ENCODE measurements at places on chromosomes 1 and 21. TPM values are rescaled to one million over a fixed set of nuclear protein-coding genes. Genes with fewer than 3 reads are reported as not detected.

The FMO3 gene
- total RNA-seq: not detected

The TRIM17 gene
- 6.3 TPM for total RNA-seq

The KCNQ4 gene
- total RNA-seq: 0.89 TPM

The CALML6 gene
- total RNA-seq: 0.57 TPM

The CACNA1E gene
- 1.5 TPM for total RNA-seq

The LRRC3 gene
- 10.1 TPM for total RNA-seq

The BNIPL gene
- total RNA-seq: 0.79 TPM

DNA sequence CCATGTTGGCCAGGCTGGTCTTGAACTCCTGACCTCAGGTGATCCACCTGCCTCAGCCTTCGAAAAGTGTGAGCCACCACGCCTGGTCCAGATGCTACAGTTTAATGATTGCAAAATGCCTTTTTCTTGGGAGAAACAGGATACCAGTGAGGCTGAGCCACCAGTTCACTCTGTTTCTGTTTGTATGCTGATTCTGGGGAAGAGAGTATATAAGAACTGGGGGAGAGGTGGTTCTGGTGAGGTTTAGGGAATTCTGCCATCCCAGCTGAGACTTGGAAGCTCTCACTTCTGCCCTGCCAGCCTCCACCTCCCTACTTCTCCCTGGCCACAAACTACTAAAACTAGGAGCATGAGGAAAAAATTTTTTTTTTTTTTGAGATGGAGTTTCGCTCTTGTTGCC lies 8.1 kb upstream of the PMF1 start:
- H3K27ac ChIP-seq: no peak overlapping the region
- H3K36me3 ChIP-seq: no peaks in the 10 kb centered on the region
- no peak for DNase-seq
- no peak overlapping the region for H3K4me3 ChIP-seq
- no peaks in the 10 kb centered on the region for H3K27me3 ChIP-seq
- no peaks in the 10 kb centered on the region for H3K4me1 ChIP-seq

- no peaks in the 10 kb centered on the region for H3K36me3 ChIP-seq
- peaks cover 7% of the 10 kb centered on the region for H3K4me1 ChIP-seq
- DNase-seq: no peak
- no peak overlapping the region for H3K27ac ChIP-seq
- peaks cover 11% of the 10 kb centered on the region for H3K27me3 ChIP-seq
Measured at GRCh38 chr1:10935246-10935645, 77.2 kb upstream of the TARDBP start.

DNA sequence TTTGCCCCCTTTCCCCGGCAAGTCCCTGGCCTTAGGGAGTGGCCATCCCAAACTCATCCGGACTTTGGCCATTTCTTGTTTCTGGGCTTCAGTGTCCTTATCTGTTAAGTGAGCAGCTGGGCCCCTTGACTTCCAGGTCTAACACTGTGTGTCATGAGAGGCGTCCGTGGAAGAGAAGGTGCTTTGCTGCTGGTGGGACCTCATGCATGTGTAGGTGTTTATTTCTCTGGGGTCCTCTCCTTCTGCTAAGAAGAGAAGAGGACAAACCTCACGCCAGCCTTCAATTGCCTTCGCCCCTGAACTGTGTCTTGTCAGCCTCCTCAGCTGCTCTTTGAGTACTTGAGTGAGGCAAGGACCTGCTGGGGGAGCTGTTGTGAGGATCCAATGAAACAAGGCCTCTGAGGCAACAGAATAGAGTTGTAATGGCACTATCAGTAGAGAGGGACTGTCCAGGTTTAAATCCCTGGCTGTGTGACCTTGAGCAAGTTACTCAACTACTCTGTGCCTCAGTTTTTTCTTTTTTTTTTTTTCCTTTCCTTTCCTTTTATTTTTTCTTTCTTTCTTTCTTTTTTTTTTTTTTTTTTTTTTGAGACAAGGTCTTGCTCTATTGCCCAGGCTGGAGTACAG lies 72.5 kb downstream of the RUNX3 start:
- H3K4me1 ChIP-seq: no peaks in the 10 kb centered on the region
- no peak for DNase-seq
- no peaks in the 10 kb centered on the region for H3K27me3 ChIP-seq
- no peak overlapping the region for H3K4me3 ChIP-seq
- H3K36me3 ChIP-seq: no peaks in the 10 kb centered on the region

GRCh38 chr1:171590022-171590421 lies 32.0 kb upstream of the MYOCOS start:
- H3K27me3 ChIP-seq: no peaks in the 10 kb centered on the region
- no peaks in the 10 kb centered on the region for H3K4me1 ChIP-seq
- H3K36me3 ChIP-seq: peaks cover 24% of the 10 kb centered on the region
- DNase-seq: no peak
- H3K27ac ChIP-seq: no peak overlapping the region

DNA sequence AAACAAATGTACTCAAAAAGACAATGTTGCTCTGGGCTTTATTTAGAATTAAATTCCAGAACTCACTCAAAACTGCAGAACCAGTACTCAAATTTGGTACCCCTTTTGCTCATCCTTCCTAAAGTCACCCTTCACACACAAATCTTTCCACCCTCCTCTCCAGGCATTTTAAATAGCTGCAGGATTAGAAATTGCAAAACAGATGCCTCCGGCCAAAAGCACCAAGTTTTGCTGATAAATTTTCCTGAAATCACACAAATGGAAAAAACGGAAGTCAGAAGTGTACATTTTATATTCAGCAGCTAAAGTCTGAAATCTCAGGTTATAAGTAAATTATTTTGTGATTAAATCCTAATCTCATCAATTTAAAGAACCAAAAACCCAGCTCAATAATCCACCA lies 147.0 kb downstream of the NRIP1 start:
- peaks cover 4% of the 10 kb centered on the region for H3K4me1 ChIP-seq
- no peak overlapping the region for H3K4me3 ChIP-seq
- no peaks in the 10 kb centered on the region for H3K36me3 ChIP-seq

DNA sequence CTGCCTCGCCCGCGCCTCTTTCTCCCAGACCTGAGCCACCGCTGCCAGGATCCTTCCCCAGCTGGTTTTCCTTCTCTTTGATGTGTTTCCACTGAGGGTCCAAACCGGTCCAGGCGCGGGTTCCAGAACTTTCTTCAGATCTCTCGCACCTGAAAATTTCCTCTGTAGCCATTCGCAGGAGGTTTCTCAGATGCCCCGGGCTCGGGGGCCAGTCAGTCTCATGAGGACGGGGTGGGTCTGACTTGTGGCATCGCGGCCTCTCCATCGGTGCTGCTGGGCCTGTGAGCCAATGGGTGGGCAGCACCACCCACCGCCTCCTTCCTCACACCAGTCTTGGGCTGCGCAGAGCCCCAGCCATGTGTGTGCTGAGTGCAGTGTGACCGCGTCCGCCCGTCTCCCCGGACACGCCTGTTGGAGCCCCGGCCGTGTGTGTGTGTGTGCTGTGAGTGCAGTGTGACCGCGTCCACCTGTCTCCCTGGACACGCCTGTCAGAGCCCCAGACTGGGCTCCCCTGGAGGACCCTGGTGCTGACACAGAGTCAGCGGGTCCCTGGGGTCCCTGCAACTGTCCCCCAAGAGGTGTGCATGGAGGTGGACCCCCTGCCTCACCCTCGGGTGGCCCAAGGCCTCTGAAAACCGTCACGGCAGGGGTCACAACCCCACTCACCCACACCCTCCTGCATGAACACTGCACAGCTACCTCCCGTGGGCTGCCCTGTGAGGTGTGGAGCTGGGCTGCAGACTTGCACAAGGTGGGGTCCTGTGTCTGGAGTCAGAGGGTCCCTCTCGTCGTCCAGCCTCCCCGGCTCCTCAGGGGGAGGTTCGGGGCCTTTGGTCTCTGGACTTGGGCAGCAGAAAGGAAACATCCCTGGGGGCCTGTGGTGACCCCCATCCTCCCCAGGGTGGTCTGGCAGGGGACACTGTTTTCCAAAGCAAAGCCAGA lies 20.2 kb downstream of the COL18A1 start:
- no peak for DNase-seq
- no peak overlapping the region for H3K27ac ChIP-seq
- no peak overlapping the region for H3K4me3 ChIP-seq
- peaks cover 6% of the 10 kb centered on the region for H3K27me3 ChIP-seq

DNA sequence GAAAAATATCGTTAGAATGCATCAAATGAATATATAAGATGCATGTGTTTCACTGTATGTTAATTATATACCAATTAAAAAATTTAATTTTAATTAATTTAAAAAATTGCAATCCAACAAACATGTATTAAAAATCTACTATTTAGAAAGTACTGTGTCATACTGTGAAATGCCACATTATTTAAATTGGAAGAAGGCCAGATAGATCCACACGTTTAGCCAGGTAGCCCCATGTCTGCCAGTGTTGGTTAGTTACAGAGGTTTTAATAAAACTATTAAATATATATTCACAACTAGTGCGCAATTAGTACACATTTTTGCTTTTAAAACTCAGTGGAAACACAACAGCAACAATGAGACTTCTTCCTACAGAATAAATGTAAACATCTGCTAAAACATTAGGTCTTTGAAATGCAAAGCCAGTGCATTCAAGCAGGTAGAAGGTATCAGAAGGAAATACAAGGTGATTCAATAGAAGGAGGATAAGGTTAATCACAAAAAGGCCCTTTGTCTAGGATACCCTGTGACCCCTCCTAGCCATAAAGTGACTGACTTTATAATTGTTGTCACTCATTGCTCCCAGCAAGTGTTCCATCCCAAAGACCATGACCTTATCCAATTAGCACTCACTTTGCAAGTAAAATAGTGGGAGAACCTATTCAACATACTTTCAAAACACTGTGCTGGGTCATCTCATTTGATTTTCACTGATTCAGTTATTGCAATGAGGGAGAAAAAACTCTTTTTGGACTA lies 211.5 kb downstream of the TTLL7 start:
- peaks cover 17% of the 10 kb centered on the region for H3K4me1 ChIP-seq
- no peak overlapping the region for H3K4me3 ChIP-seq
- H3K36me3 ChIP-seq: peaks cover 2% of the 10 kb centered on the region
- DNase-seq: no peak
- no peaks in the 10 kb centered on the region for H3K27me3 ChIP-seq

DNA sequence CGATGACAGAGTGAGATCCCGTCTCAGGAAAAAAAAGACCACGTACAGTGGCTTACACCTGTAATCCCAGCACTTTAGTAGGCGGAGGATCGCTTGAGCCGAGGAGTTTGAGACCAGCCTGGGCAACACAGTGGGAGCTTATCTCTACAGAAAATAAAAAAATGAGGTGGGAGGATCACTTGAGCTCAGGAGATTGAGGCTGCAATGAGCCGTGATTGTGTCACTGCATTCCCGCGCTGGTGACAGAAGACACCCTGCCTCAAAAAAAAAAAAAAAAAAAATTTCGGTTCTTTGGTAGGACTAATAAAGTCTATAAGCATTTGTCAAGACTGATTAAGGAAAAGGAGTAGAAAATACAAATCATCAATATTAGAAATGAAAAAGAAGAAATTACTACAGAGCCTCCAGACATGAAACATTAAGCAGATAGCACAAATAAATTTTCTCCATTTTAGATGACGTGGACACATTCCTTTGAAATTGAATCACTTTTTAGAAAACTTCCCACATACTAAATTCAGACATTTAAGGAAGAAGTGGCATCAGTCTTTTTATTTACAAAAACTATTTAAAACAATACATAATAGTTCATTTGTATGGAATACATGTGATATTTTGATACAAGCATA lies 30.4 kb downstream of the MORC3 start:
- no peak for DNase-seq
- peaks cover 10% of the 10 kb centered on the region for H3K4me1 ChIP-seq
- no peaks in the 10 kb centered on the region for H3K27me3 ChIP-seq
- H3K27ac ChIP-seq: no peak overlapping the region
- H3K4me3 ChIP-seq: no peak overlapping the region
- peaks cover 21% of the 10 kb centered on the region for H3K36me3 ChIP-seq

- H3K4me3 ChIP-seq: peak overlapping the region; percentile 47
- no peaks in the 10 kb centered on the region for H3K27me3 ChIP-seq
- no peak overlapping the region for H3K27ac ChIP-seq
- DNase-seq: no peak
- H3K36me3 ChIP-seq: peaks cover 11% of the 10 kb centered on the region
- peaks cover 26% of the 10 kb centered on the region for H3K4me1 ChIP-seq
Measured at GRCh38 chr21:46317710-46318463, 5.8 kb downstream of the C21orf58 start.

DNA sequence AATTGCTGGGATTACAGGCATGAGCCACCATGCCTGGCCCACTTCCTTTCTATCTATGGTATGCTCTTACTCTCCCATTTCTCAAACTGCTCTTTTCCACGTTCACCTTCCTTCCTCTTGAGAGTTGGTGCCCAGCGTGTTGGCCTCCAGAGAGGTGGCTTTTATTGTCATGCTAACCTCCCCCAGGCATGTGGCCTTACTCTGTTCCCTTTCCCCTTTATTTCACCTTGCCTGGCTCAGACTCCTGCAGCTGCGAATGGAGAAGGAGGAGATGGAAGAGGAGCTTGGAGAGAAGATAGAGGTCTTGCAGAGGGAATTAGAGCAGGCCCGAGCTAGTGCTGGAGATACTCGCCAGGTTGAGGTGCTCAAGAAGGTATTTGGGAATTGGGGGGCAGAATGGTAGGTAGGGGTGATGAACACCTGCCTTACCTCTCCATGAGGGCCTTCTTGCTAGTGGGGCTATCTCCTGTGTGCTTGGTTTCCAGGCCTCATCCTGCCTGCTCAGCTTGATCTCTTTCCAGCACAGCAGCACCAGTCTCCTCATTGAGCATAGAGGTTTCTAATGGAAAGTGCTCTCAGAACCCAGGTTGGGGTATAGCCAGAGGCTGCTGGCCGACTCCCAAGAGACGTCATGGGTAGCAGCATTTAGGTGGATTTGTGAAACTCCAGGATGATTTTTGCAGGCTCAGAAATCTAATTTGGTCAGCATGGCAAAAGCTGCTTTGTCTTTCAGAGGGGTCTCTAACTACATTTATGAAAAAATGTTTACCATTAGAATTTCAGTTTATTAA lies 13.2 kb upstream of the TUFT1 start:
- H3K27me3 ChIP-seq: no peaks in the 10 kb centered on the region
- DNase-seq: no peak
- no peak overlapping the region for H3K4me3 ChIP-seq
- H3K4me1 ChIP-seq: no peaks in the 10 kb centered on the region
- no peaks in the 10 kb centered on the region for H3K36me3 ChIP-seq

- H3K36me3 ChIP-seq: no peaks in the 10 kb centered on the region
- DNase-seq: no peak
- H3K27ac ChIP-seq: no peak overlapping the region
- H3K4me1 ChIP-seq: peaks cover 10% of the 10 kb centered on the region
Measured at GRCh38 chr1:190138266-190138665, 339.4 kb downstream of the BRINP3 start.

Measured in neural crest cell (in vitro differentiated cells).